GM12864 (cell line): ENCODE measurements at places on chromosomes 2 and 18.

GRCh38 chr2:39948016-39948719, 169.1 kb upstream of the THUMPD2 start:
- DNase-seq, result no peak

- DNase-seq, result no peak
Measured at GRCh38 chr18:48454261-48454757, 45.1 kb upstream of the ZBTB7C start.

- DNase-seq, result no peak
Measured at GRCh38 chr2:231457101-231457500, 7.2 kb downstream of the NCL start.

- no peak for DNase-seq
Measured at GRCh38 chr2:60556175-60556574, 2.7 kb upstream of the BCL11A start.

DNA sequence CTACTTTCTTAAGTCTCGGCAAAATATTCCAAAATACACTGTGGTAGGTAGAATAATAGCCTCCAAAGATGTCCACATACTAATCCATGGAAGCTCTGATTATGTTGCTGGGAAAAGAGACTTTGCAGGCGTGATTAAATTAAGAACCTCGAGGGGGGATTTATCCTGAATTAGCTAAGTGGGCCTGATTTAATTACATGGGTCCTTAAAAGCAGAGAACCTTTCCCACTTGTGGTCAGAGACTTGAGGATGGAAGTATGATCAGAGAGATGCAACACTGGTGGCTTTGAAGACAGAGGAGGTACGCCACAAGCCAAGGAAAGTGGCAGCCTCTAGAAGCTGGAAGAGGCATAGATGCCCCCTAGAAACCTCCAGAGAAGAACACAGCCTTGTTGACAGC, 2.8 kb downstream of the DYM start:
- DNase-seq, result no peak

GRCh38 chr2:11572996-11573395, 39.2 kb downstream of the GREB1 start:
- DNase-seq, result no peak

- no peak for DNase-seq
Measured at GRCh38 chr18:13528739-13529392, 197.5 kb downstream of the FAM210A start.

- no peak for DNase-seq
Measured at GRCh38 chr18:78546281-78546680, 433.3 kb upstream of the SALL3 start.

GRCh38 chr2:64133828-64134227, 10.4 kb downstream of the PELI1 start:
- DNase-seq, result no peak

- DNase-seq, result no peak
Measured at GRCh38 chr2:233553366-233553765, 13.2 kb downstream of the USP40 start.

DNA sequence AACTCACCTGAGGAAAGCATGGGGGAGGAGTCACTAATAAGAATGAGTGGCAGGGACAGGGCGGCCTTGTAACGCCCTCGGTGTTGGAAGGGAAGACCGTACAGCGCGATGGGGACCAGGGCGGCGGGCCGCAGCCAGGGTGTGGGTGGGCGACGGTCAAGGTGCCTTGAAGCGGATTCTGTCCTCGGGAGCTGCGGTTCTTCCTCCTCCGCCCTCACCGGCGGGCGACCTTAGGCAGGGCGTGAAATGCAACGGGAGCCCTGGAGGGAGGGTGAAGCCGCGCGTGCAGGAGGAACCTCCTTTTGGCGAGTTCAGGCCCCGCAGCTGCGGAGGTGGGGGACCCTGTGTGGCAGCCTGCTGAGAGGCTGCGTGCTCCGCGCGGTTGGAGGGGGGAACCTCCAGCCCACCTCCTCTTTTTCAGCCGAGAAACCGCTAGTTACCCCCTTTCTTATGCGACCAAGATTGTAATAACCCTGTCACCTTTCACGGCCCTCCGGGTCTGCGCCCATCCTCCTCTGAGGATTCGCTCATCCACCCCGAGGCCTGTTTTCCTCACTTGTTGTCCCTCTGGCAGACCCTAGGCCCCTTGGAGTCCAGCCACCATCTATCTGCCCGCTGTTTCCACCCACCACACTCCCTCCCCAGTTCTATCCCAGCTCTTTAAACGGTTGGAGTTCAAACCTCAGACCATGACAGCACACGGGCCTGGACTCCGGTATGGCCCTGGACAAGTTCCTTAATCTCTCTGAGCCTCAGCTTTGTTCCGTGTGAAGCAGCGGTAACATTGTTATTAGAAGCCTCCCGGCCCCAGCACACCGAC, 823 bp upstream of the RNU2-63P start:
- peak; percentile 36 for DNase-seq

DNA sequence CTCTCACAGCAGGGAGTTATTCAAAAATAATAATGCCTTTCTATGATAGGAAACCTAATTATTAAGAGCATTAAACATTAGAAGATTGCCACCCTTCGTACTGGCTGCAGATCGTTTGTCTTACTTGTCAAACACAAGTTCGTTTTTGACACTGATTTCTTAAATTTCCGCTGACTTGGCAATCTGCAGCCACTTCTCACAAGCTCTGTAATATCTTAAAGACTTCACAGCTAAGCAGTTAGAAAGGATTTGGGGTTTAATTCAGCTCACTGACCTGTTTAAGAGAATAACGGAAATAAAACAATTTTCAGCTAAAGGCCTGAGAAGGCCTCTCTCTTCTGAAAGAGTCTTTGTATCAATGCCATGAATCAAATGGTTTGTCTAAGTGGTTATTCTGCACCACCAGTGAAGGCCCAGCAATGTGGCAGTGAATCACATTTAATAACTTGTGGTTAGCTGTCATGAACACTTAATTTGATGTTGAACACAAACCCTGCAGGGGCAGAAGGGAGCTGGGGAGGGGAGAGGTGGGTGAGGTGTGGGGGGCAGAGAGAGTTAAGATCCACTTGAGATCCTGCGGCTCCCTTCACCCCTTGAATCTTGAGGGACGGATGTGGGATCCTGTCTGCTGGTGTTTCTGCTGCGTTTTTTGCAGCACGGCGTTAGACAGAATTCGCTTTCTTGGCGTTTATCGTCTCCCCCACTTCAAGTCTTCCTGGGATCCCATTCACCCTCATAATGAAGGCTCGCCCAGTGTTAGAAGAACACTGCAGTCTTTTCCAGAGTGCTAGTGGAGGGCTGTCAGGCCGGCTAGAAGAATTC, 145.4 kb upstream of the SATB2 start:
- no peak for DNase-seq

DNA sequence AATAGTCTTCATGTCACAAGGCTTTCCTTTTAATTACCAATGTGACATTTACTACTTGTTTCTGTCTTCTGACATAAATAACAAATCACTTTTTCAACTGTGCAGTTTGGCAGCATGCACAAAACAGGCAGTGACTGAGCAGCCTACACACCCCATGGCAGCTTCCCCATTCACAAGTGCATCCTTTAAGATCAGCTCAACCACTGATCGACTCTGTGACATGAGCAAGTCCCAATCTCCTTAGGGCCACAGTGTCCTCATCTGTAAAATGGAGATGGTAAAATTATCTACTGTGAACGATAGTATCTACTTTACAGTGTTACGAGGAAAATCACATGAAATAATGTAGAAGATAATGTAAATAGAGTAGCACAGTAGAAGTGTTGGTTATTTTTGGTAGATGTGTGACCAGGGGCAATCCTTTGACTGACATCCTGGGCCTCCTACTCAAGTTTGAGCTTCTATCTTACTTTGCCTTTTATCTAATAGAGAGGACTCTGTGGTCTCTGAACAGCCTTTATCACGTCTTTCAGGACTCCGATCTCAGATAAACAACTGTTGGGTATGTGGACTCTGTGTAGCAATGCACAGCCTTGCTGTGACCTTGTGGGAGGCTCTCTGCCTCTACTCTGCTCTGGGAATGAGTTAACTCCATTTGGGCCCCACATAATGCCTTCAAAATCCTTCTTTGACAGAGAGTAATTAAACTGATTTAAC, 120.6 kb downstream of the PIGN start:
- no peak for DNase-seq

- peak; percentile 31 for DNase-seq
Measured at GRCh38 chr2:181077128-181077709, 96.8 kb downstream of the UBE2E3 start.

- DNase-seq, result no peak
Measured at GRCh38 chr2:241110607-241111439, 8.7 kb upstream of the MTERF4 start.

DNA sequence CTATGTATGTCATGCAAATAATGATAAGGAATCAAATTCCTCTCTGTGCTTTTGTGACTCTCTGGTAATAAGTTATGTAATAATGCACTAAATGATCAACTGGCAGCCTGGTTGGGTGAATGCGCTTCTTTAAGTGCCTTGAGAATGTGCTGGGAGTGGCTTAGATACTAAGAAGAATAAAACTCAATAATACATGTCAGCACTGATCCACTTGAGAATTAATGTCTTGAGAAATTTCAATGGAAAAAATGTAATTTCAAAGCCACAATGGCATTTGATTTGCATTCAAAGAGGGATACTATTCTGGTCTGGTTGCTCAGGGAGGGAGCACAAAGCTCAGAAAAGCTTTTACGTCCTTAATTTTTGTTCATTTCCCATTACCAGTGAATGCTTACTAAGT, 137.7 kb upstream of the MMADHC start:
- no peak for DNase-seq

DNA sequence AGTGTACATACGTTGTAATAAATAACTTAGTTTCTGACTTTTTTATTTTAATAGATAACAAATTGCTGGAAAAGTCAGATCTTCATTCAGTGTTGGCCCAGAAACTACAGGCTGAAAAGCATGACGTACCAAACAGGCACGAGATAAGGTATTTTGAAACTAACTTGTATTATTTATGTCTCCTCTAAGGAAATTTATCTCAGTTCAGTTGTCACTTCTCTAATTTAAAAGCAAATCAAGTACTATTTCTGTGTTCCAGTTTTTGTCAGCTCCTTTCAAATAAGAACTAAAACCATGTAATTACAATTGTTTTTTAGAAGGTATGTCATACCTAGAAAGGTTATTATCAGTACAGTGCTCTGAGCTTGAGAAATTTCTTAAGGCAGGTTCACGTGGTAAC, 4.6 kb downstream of the ATG16L1 start:
- no peak for DNase-seq

DNA sequence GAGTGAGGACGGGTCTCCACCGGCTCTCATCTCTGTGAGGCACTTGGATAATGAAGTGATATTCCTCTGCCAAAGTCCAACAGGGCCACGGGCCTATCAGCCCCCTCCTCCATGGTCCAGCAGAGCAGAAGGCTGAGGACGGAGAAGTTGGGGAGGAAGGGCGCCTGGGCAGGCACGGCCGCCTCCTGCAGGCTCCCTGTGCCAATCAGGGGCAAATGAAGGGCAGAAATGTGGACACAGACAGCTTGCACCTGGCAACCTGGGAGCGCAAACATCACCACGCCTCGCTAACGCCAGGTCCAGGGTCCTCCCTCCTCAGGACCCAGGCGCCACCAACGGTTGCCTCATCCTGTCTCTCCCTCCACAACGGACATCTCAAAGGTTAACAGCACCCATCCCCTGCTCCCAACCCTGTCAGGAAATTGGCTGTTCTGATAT, 24.3 kb downstream of the SMAD7 start:
- DNase-seq, result no peak

- DNase-seq, result no peak
Measured at GRCh38 chr2:41930807-41931566, 116.8 kb upstream of the PKDCC start.

- DNase-seq, result no peak
Measured at GRCh38 chr2:86335865-86336674, 1.4 kb downstream of the REEP1 start.

GRCh38 chr18:9446839-9447238, 28.5 kb upstream of the RALBP1 start:
- DNase-seq, result no peak

GRCh38 chr2:218149848-218150440, 16.8 kb downstream of the CXCR1 start:
- no peak for DNase-seq

GRCh38 chr18:79579807-79580497, 99.7 kb upstream of the CTDP1 start:
- DNase-seq, result no peak

- no peak for DNase-seq
Measured at GRCh38 chr18:55927831-55928230, 339.8 kb upstream of the TCF4 start.

DNA sequence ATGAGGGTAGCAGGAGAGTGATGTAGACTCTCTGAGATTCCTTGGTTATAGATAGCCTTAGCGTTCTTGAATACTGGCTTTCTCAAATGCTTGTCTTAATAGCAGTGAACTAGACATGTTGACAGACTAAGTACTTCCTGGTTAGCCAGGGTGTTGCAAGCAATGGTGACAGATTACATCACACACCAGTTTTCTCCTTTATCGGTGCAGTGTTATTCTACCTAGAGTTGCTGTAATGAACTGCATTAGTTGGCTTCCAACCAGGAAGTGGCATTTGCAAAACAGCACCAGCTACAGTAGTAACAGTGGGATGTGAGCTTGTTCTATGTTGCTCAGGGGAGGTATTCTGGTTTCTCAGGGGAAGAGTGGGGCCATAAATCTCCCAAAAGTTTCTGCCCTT, 582.2 kb upstream of the DDX18 start:
- DNase-seq, result no peak

DNA sequence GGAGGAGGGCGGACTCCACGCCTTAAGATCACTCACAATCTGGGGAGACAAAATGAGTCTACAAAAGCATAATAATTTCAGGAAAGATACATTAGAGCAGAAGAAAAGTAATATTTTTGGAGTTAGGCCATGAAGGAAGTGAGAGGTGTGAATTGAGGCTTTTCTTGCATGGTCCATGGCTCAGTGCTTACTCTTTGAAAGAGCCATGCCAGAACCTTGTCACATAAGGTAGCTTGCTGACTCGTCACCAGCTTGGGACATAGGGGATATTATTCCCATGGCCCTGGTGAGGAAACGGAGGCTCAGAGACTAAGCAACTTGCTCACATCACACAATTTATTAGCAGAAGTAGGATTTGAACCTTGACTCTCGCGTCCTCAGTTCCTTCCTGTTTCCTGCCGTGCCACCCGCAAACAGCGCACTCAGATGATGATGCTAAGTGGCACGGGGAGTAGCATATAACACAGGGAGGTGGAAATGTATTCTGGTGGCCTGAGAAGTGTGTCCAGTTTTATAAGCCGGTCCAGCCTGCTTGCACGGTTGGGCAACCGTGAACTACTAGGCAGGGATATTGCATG, 312.2 kb upstream of the EPAS1 start:
- DNase-seq, result no peak
